Left forelimb (tissue), 1 donor: ENCODE measurements at places on chromosomes 3 and 15.

DNA sequence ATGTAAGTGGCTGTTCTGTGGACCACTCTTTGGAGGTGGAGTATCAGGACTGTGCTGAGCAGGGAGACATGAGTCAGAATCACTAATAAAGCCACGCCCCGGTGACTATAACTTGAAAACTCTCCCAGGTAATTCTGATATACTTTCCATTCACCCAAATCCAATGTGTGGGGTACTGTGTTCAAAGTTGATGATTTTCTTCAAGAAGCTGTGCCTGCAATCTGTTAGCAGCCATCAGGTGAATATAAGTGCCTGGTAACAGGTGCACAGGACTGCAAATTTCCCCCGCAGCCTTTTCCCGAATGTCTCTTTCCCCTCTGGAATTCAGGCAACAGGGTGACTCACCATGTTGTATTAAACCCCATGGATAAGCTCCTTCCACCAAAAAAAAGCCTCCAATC is 17.0 kb downstream of the MAGI1 start:
- DNase-seq = no peak

- no peak for DNase-seq
These were observed 202.2 kb upstream of the CTNNB1 start for GRCh38 chr3:40996827-40997710.

DNA sequence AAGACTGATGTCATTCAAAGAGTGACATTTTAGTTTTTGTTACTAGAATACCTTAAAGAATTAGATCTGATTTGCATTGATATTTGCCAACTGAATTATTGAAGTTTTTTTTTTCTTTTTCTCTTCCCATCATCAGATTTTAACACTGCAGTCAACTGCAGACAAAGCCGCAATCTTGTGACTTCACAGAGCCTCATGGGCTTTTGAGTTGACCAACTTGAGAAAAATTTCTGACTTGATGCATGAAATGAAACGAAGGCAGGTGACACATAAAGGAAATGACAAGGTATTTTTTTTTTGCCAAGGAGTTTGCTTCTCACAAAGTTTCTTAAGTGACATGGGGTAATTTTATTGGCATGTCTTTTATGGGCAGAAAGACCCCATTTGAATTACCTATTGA is 383.7 kb downstream of the GAP43 start:
- DNase-seq = no peak

DNA sequence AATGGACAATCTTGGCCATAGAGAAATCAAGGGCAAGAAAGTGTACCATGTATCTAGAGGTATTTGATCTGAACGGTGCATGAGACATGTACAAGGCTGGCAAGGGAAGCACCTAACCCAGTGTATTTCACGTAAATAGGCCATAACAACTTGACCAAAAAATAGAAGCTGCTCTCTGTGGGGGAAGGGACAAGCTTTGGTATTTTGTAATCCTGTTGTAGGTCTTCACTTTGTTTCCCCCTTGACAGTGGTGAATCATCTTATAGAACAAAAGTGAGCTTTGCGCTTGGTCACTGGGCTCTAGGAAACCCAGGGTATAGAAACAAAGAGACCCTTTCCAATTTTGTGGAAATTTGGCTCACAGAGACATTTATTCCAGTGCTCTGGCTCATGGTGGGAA is 21.0 kb downstream of the LARS2 start:
- DNase-seq = no peak

- DNase-seq = no peak
These were observed 67.4 kb downstream of the NUP210 start for GRCh38 chr3:13352621-13353131.

DNA sequence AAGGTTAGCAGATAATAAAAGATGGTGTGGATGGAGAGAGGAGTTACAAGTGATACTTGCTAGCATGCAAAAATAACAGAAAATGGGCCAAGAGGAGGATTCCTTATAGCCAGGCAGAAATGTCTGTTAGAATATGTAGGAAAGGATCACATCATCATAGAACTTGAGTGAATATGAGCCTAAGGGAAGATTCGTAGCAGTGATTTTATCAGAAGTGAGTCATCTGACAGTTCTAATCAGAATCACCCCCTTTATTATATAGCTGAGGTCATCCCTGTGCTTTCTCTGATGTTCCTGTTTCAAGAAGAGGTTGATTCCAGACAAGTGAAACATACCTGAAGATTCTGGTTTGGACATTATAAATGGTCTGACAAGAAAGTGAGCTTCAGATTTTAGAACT is 22.9 kb downstream of the EXOG start:
- DNase-seq = no peak

GRCh38 chr3:111045564-111045963 is 26.1 kb upstream of the NECTIN3 start:
- no peak for DNase-seq

- no peak for DNase-seq
These were observed 65.4 kb downstream of the LIPC start for GRCh38 chr15:58497046-58497785.

DNA sequence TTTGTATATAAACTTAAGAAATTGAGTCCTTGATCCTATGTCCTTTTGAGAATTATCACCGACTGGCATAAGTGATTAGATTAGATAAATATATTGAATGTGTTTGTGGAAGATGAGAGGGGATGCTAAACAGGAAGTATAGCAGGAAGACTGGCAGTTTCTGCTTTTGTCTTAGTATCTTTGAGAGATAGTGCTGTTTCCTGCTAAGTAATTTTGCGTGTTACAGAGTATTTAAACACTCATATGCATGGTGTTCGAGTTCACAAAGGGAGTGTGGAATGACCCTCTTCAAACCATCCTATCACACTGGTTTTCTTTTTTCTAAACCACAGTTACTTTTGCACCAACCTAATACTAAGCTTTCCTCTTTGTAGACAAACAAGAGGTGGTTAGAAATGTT is 106.0 kb downstream of the KLHL25 start:
- no peak for DNase-seq

GRCh38 chr15:36777926-36778325 is 198.5 kb downstream of the CDIN1 start:
- DNase-seq = no peak

DNA sequence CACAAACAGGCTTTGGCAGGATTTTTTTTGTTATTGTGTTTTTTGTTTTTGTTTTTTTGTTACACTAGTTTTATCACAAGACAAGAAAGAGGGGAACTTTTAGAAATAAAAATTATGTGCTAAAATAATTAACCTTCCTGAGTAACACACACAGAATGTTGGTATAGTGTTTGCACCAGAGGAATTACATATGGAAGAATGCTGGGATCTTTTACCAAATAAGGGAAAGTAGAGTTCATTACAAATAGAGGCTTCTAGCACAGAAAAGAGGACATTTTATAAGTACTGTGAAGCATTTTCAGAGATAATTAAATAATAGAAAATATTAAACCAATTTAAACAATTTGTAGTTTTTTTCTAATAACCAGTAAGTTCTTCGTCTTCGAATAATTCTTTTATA is 116.0 kb downstream of the IGF1R start:
- no peak for DNase-seq

- DNase-seq = no peak
These were observed 243.5 kb downstream of the NFKBIZ start for GRCh38 chr3:102092617-102093466.

GRCh38 chr3:174938102-174938501 is 79.0 kb downstream of the NAALADL2 start:
- DNase-seq = no peak

GRCh38 chr3:187132666-187133065 is 6.6 kb downstream of the RPL39L start:
- no peak for DNase-seq

- DNase-seq = no peak
These were observed 54.5 kb upstream of the BOC start for GRCh38 chr3:113156816-113157333.

DNA sequence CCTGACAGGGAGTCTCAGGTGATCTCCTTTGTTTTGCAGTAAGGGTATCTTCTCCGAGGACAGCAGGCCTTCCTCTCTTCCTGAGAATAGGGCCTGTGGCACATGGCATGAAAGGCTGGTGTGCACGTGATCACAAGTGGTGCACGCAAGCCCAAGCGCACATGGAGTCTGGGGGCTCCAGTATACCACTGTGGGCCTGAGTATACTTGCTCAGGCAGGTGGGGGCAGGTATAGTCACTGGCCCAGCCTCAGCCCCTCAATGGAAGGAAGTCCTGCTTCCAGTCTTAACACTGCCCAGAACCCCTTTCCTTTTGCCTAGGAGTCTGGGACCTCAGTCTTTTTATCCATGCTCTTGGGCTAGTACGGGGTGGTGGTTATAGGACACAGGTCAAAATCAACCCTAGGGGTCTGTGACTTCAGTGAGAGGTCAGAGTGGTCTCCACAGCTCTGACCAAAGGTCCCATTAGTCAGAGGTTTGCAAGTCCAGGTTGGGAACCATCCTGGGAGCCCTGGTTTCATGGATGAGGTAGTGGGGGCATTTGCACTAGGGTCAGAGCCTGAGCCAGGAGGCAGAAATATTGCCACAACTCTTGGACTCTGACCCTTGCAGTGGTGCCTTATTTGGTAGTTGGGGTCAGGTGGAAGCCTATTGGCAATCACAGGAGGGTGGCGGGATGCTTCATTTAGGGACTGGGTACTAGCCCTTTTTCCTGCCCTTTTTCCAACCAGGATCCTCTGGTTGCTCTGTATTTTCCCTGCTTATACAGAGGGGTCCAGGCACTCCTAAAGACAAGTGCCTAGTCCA is 823 bp upstream of the CCDC71 start:
- no peak for DNase-seq

DNA sequence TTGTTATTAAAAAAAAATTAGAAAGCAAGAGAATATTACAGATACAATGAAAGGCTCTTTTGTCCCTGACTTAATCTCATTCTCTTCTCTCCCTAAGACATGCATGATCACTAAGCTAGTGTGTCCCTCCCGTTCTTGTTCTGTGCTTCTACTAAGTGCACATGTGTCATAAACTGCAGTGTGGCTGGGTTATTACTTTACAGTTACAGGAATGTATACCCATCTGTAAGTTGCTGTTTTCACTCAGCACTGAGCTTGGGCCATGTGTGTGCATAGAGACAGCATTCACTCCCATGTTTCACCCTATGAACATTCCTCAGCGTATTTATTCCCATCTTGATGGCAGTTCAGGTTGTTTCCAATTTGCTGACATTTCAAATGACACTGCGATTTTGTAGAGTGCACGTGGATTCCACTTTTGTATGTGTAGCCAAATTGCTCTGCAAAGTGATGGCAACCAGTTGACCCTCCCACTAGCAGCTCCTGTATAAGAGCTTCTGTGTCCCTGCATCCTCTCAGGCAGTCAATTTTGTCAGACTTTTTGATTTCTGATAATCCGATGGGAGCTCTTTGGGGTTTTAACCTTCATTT is 145.8 kb upstream of the UBE2E1 start:
- DNase-seq = no peak

- DNase-seq = no peak
These were observed 62.8 kb downstream of the SLCO2A1 start for GRCh38 chr3:133966954-133967353.

DNA sequence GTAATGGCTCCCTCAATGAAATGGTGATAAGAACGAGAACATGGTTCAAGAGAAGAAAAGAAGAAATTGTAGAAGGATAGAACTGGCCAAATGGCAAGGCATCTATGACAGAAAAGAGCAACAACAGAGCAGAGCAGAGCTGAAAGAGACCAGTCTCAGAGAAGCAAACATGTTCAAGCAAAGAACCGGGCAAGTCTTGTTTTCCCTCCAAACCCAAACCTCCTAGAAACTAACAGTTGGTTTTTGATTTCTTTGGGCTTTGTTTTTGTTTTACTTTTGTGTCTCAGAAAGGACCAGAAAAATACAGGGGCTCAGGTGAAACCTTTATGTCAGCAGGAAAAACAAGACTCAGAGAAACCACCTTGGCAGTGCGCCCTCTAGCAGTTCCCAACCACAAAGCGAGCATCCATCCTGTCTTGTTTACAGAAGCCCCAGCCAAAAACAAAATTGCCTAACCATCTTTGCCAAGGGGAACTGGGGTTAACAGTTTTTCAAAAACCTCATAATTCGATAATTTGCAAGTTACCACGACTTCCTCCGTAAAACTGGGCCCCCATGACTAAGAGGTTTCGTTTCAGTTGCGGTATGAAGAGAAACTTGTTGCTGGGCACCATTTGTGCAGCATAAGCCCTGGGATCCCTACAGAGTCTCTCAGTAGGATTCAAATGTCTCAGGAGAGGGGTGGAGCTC is 159.2 kb upstream of the SLC24A5 start:
- no peak for DNase-seq

GRCh38 chr3:139292711-139293664 is 50.8 kb upstream of the MRPS22 start:
- no peak for DNase-seq

DNA sequence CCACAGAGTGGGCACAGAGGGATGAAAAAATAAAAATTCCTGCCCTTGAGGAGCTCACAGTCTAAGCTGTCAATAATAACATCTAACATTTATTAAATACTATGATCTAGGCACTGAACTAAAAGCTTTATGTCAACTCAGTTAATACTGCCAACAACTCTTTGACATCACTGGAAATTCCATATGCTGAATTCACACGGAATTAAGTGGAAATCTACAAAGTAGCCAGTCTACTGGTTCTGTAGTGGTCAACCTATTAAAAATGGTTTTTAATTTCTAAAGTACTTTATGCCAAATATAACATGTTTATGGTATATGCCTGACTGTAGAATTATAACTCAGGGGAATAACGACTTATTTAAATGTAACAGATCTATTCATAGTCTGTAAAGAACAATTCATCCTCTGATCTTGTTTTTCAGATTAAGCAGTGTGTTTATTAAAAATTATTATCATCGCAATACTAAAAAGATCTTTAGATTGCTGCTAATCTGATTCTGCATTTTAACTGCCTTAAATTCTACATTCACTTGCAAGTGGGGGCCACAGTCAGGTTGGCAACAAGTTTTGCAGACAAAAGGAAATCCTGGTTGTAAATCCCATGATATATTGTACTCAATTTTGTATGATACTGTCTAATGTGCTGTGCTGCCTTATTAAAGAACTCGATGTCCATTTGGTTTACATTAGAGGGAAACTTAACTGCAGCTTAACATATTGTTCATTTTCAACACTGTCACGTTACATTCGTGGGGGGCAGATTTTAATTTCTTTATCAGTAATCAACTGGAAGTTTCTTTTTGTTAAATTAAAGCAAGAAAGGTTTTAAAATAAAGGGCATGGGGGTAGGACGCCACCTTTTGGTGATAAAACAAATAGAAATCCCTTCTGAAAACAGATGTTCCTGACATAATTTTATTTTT is 2.6 kb upstream of the FOXP1 start:
- DNase-seq = no peak

DNA sequence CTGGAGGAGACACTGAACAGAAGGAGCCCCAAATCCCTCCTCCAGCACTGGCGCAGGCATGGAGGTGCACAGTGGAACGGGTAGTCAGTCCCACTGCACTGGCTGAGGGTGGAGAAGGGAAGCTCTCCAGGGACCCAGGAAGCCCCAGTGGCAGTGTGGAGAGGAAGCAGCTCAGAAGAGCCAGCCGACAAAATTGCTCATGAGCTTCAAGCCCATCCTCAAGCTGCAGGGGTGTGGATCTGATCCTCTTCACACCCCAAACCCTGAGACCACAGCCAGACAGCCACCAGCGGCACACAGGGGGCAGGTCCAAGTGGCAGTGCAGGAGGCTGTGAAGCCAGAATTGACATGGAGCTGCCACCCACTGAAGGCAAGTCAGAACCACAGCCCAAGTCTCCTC is 32.1 kb downstream of the CYFIP1 start:
- DNase-seq = no peak
